Activated naive CD4-positive, alpha-beta T cell treated with anti-CD3 and anti-CD28 coated beads, Interleukin-2, amount 50 U/mL, for 16 hours (primary cell): ENCODE measurements at places on chromosomes 7 and 10.

- DNase-seq = no peak
Observed at GRCh38 chr10:60423920-60424319, 34.2 kb upstream of the ANK3 start.

DNA sequence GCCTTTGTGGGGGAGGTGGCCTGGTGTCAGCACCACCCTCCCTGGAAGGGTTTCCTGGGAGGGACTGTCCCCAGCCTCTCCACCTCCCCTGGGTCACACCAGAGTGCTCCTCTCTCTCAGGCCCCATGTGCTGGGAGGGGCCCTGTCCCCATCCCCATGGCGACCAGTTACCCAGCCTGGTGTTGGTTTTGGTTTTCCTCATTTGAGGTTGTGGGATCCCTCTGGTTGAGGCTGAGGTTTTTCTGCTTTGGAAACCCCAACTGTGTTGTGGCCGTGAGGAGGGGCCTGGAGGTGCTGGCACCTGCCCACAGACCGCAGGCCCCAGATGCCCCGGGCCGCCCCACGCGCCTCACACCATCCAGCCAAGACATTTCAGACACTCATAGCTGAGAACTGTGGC lies 106.3 kb downstream of the GRK5 start:
- no peak for DNase-seq

DNA sequence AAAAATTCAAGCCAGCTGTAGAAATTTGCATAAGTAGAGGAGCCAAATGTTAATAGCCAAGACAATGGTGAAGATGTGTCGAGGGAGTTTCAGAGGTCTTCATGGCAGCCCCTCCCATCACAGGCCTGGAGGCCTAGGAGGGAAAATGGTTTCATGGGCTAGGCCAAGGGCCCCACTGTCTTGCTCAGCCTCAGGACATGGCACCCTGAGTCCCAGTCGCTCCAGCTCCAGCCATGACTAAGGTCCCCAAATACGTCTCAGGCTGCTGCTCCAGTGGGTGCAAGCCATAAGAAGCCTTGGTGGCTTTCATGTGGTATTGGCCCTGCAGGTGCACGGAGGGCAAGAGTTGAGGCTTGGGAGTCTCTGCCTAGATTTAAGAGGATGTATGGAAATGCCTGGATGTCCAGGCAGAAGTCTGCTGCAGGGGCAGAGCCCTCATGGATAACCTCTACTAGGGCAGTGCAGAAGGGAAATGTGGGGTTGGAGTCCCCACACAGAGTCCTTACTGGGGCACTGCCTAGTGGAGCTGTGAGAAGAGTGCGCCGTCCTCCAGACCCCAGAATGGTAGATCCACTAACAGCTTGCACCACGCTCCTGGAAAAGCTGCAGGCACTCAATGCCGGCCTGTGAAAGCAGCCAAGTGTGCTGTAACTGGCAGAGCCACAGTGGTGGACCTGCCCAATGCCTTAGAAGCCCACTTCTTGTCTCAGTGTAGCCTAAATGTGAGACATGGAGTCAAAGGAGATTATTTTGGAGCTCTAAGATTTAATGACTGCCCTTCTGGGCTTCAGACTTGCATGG lies 19.2 kb downstream of the TBATA start:
- DNase-seq = no peak

DNA sequence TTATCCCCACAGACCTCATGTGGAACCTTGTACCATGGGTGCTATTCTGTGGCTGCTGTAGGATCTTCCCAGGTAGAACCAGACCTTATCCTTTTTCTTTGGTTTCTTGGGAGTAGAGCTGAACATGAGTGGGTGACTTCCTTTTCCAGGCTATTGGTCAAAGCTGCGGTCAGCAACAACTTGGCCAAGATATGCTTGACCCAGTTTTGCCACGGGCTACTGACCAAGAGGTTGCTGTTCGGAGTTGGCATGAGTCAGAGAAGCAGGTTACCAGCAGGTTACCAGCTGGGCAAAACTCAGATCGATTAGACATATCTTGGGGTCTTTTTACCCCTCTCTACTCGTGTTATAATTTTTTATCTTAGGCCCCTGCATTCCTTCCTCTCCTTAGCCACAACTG lies 36.7 kb upstream of the HDAC9 start:
- no peak for DNase-seq

DNA sequence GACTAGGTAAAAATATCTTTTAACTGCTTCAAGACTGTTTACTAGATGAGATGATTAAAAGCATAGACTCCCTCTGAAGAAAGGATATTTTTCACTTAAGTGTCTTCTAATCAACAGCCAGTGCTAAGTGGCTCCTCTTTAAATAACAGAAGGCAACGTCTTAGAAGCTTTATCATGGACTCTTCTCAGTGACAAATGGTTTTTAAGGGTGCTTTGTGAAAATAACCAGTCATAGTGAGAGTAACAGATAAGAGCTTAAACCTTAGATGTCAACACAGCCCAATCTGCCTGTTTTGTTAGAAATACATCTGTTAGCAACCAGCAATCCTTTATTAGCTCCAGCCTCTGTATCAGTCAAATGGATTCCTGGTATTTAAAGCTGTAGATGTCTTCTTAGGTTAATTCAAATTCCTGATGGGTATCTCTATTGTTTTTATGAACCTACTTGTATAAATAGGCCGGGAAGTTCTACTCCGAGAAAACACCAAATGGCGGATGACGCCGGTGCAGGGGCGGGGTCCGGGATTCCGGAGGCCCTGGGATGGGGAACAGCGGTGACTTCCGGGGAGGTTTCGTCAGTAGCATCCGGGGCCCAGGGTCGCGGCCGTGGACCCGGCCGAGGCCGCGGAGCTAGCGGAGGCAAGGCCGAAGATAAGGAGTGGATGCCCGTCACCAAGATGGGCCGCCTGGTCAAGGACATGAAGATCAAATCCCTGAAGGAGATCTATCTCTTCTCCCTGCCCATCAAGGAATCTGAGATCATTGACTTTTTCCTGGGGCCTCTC lies 285.4 kb downstream of the GPR37 start:
- DNase-seq = no peak

GRCh38 chr7:2732959-2733584 lies 45.1 kb downstream of the AMZ1 start:
- no peak for DNase-seq

GRCh38 chr10:21920633-21921032 lies 82.9 kb downstream of the DNAJC1 start:
- no peak for DNase-seq

- DNase-seq = no peak
Observed at GRCh38 chr7:46366526-46366925, 445.5 kb upstream of the IGFBP3 start.

- DNase-seq = no peak
Observed at GRCh38 chr7:12162415-12163113, 48.5 kb upstream of the TMEM106B start.

GRCh38 chr10:77357611-77358310 lies 279.8 kb downstream of the KCNMA1 start:
- DNase-seq = no peak

DNA sequence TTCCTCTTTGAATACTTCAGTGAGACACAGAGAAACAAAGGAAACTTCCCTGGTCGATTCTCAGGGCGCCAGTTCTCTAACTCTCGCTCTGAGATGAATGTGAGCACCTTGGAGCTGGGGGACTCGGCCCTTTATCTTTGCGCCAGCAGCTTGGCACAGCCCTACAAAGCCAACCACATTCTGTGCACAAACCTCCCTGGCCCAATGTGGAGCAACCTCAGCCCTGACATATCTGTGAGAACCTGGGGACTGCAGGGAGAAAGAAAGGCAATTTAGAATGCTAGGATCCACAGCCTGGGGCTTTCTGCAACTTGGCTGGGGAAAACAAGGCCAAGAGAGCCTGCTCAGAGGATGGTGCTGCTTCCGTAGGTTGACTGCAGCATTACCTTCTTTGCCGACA lies 63.5 kb upstream of the PRSS58 start:
- no peak for DNase-seq

GRCh38 chr7:77386165-77386822 lies 29.9 kb downstream of the GSAP start:
- no peak for DNase-seq

DNA sequence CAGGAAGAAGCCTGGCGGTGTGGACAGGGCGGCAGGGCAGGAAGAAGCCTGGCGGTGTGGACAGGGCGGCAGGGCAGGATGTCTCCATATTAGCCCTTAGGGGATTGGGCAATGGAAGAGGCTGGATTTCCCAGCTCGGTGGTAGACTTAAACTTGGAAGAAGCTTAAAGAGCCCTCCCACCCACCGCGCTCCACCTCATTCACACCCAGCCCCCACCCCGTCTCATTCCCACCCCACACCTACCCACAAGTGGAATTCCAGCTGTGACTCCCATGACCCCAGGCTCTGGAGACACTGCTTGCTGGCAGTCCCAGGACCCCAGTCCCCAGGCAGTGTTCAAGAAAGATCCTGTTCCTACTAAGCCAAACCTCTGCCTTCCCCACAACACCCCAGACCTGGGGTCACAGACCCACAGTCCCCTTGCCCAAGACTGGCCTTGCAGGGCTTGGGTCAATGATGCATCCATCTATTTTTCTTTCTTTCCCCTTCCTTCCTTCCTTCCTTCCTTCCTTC lies 34.0 kb downstream of the SPDYE6 start:
- no peak for DNase-seq

- no peak for DNase-seq
Observed at GRCh38 chr10:117797296-117797695, 249.4 kb downstream of the RAB11FIP2 start.

GRCh38 chr7:34772296-34772938 lies 114.4 kb downstream of the NPSR1 start:
- DNase-seq = no peak

- no peak for DNase-seq
Observed at GRCh38 chr10:122084286-122085041, 95.5 kb downstream of the TACC2 start.

GRCh38 chr10:38054361-38054797 lies 39.8 kb upstream of the ZNF37A start:
- DNase-seq = no peak
